ENCODE measurements at places on chromosomes 5 and 9. TPM values are rescaled to one million over a fixed set of nuclear protein-coding genes. Genes with fewer than 3 reads are reported as not detected.

Gene DEPDC1B
- total RNA-seq: 14.5 TPM

Gene MSX2
- total RNA-seq: 3.0 TPM

Gene LHX6
- 6.4 TPM for total RNA-seq

Gene RMND5B
- total RNA-seq: 44.6 TPM

Gene HTR4
- total RNA-seq: not detected

Gene ANXA6
- 463 TPM for total RNA-seq

Gene IGFBPL1
- total RNA-seq: 9.1 TPM

Gene C6
- not detected for total RNA-seq

Gene SPINK4
- not detected for total RNA-seq

Gene WNK2
- not detected for total RNA-seq

Gene SLC6A18
- total RNA-seq: not detected

Gene F2RL1
- total RNA-seq: 0.41 TPM

Gene SLC34A3
- not detected for total RNA-seq

Gene IL13
- not detected for total RNA-seq

Gene HTR1A
- total RNA-seq: not detected

Gene ENTPD8
- total RNA-seq: not detected

Gene ALDOB
- not detected for total RNA-seq

Gene PHF24
- total RNA-seq: not detected

Gene CETN3
- 23.8 TPM for total RNA-seq

Gene POU5F2
- total RNA-seq: 0.34 TPM

Gene CARD9
- 0.32 TPM for total RNA-seq

Gene WDR31
- 2.0 TPM for total RNA-seq

Gene GOLPH3
- total RNA-seq: 44.3 TPM

Gene RASGEF1C
- total RNA-seq: not detected

Gene NDUFAF2
- 45.2 TPM for total RNA-seq

Gene BTF3
- total RNA-seq: 309 TPM

Gene DOK3
- total RNA-seq: 4.2 TPM

Gene SNAPC4
- 3.7 TPM for total RNA-seq

Gene CBY3
- total RNA-seq: not detected

Gene ADAMTS13
- 0.24 TPM for total RNA-seq

Gene NXNL2
- 1.1 TPM for total RNA-seq

Gene FRRS1L
- total RNA-seq: not detected

Gene GRM6
- not detected for total RNA-seq

Gene SLC45A2
- not detected for total RNA-seq

Gene IFNA5
- not detected for total RNA-seq
